ENCODE measurements at places on chromosomes 12 and 14.
A peak's percentile ranks its signal among the peaks of the same experiment; 100 is the strongest.

DNA sequence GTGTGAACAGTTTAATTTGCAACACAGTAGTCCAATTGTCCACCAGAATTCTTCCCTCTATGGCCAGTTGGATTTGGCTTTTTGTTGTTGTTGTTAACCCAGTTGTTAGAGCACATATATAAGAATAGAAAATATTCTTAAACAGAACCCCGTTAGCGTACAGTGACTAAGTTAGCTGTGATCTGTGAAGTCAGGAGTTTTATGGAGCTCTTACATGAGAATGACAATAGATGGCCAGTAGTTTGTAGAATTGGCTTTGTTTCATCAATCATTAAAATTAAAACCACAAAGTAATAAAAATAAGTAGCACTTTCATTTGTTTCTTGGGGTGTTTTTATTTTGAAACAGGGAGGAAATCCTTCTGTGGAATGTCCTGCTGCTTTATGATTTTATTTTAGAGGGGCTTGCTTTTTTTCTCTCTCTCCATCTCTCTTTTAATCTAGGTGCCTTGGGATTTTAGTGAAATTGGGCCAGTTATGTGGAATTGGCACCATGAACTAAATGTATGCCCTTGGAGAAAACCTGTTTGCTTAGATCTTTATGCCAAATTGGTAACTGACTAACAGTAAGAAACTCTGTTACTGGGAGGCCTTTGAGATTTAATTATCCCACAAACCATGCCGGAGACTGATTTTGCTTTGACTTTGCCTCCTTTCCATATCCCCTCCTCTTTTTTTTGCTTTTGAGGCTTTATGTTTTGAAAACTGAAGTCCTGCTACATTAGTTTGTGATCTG lies 22.9 kb downstream of the FBXW8 start:
- DNase-seq = no peak
- no peaks in the 10 kb centered on the region for H3K27me3 ChIP-seq
- no peak overlapping the region for H3K27ac ChIP-seq
- H3K4me3 ChIP-seq = no peak overlapping the region
- peaks cover 16% of the 10 kb centered on the region for H3K4me1 ChIP-seq
- H3K36me3 ChIP-seq = peaks cover 64% of the 10 kb centered on the region

DNA sequence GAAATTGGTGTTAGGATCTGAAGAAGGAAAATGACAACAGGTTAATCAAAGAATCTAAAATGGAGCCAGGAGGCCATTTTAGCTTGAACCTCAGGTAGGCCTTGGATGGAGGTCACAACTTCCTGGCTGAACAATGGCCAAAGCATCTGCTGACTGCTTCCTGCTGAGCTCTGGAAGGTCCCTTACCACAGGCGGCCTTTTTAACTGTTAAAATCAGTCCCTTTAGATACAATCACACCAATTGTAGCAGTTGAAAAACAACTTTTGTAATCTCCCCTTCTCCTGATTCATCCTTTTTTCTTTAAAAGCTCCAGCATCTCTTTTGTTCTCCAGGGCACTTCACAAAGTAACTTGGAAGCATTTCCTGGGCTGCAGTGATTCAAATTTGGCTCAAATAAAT lies 388.8 kb downstream of the PDZRN4 start:
- no peaks in the 10 kb centered on the region for H3K27me3 ChIP-seq
- no peak for DNase-seq
- no peaks in the 10 kb centered on the region for H3K36me3 ChIP-seq
- no peak overlapping the region for H3K4me3 ChIP-seq

DNA sequence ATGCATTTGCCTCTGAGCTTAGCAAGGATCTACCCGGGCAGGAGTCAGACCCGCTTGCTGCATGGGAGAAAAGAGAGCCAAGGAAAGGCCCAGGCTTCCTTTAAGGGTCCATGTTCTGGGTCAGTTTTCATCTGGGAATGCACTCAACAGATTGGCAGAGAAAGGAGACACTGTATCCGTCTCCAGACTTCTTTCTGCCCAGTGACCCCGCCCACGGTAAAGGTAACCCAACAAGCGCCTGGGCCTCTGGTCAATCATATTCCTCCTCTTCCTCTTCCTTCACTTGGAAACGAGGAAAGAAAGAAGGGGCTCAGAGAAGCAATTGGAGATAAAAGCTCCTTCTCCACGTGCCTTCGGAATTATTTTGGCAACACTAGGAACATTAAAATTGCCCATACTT lies 27.1 kb upstream of the TCP11L2 start:
- H3K36me3 ChIP-seq = no peaks in the 10 kb centered on the region
- no peak overlapping the region for H3K27ac ChIP-seq
- no peak overlapping the region for H3K4me3 ChIP-seq

- H3K27ac ChIP-seq = no peak overlapping the region
- H3K36me3 ChIP-seq = no peaks in the 10 kb centered on the region
Measured at GRCh38 chr12:98188650-98189077, 326.7 kb upstream of the TMPO start.

DNA sequence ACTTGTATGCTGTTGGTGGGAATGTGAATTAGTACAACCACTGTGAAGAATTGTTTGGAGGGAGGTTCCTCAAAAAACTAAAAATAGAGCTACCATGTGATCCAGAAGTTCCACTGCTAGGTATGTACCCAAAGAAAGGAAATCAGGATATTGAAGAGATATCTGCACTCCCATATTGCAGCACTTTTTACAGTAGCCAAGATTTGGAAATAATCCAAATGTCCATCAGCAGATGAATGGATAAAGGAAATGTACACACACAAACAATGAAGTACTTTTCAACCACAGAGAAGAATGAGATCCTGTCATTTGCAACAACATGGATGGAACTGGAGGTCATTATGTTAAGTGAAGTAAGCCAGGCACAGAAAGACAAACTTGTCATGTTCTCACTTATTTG lies 25.9 kb downstream of the TIGAR start:
- no peak overlapping the region for H3K27ac ChIP-seq
- H3K27me3 ChIP-seq = no peaks in the 10 kb centered on the region
- no peak for DNase-seq
- H3K36me3 ChIP-seq = peaks cover 38% of the 10 kb centered on the region
- H3K4me1 ChIP-seq = no peaks in the 10 kb centered on the region

GRCh38 chr12:6643569-6644256 lies 3.5 kb downstream of the ACRBP start:
- H3K4me3 ChIP-seq = peak overlapping the region; percentile 79
- peaks cover 53% of the 10 kb centered on the region for H3K4me1 ChIP-seq
- no peaks in the 10 kb centered on the region for H3K27me3 ChIP-seq

- H3K36me3 ChIP-seq = peaks cover 32% of the 10 kb centered on the region
- peaks cover 64% of the 10 kb centered on the region for H3K4me1 ChIP-seq
- DNase-seq = no peak
- H3K4me3 ChIP-seq = peak overlapping the region; percentile 100
Measured at GRCh38 chr12:108561852-108562347, 496 bp upstream of the ISCU start.

DNA sequence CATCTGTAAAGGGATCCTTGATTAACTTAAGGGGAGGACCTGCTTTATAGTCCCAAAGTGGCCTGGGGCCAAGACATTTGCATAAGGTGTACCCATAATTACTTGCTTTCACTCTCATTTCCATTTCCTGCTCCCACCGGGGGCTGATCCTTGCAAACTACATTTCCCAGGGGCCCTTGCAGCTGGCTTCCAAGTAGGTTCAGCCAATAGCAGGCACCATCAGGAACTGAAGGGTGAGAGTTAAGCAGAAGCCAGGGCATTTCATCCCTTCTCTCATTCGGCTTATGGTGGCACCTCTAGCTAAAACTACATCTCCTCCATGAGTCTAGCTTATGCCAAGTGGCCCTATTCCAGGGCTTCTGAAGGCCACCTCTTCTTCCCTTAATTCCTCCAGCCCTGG lies 88.8 kb downstream of the CCDC60 start:
- peaks cover 38% of the 10 kb centered on the region for H3K27me3 ChIP-seq
- DNase-seq = no peak
- no peak overlapping the region for H3K4me3 ChIP-seq
- H3K4me1 ChIP-seq = no peaks in the 10 kb centered on the region

DNA sequence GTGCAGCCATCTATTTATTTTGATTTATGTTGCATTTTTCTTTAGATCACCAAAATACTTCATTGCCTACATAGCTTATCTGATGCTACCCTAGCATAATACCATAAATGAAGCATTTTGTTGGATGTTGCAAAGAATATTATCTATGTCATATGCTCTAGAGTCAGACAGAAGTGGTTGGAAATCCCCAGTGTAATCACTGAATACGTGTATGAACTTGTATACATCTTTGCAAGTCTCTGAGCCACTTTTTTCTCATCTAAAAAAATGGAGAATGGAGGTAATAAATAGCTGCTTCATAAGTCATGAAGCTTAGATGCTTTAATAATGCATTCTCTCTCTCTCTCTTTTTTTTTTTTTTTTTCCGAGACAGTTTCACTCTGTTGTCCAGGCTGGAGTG lies 18.5 kb downstream of the EVL start:
- no peak overlapping the region for H3K4me3 ChIP-seq
- no peaks in the 10 kb centered on the region for H3K27me3 ChIP-seq
- H3K27ac ChIP-seq = peak overlapping the region; percentile 14
- H3K36me3 ChIP-seq = peaks cover 29% of the 10 kb centered on the region
- H3K4me1 ChIP-seq = peaks cover 39% of the 10 kb centered on the region
- no peak for DNase-seq

GRCh38 chr12:114976959-114977358 lies 293.0 kb upstream of the TBX3 start:
- H3K4me1 ChIP-seq = no peaks in the 10 kb centered on the region
- no peak for DNase-seq
- H3K4me3 ChIP-seq = no peak overlapping the region
- no peaks in the 10 kb centered on the region for H3K27me3 ChIP-seq
- no peaks in the 10 kb centered on the region for H3K36me3 ChIP-seq

DNA sequence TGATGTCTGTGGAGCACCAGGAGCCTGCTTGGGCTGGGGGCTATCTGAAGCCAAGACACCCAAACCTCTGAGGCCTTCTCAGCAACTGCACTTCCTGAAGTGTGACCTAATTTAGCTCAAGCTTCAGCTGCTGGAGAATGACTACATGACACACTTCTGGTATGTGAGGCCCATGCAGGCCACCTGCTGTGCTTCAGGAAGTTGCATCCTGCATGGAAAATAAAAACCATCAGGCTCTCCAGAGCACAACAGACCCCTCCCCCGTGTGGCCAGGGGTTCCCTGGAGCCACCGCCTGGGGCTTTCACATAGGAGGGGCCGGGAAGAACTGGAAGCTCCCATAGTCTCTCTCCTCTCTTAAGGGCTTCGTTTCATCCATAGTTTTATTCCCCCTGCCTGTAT lies 217.7 kb downstream of the SLC15A4 start:
- no peaks in the 10 kb centered on the region for H3K4me1 ChIP-seq
- H3K27me3 ChIP-seq = peaks cover 10% of the 10 kb centered on the region
- no peak for DNase-seq
- H3K4me3 ChIP-seq = no peak overlapping the region
- H3K36me3 ChIP-seq = no peaks in the 10 kb centered on the region

- H3K27ac ChIP-seq = no peak overlapping the region
- peaks cover 35% of the 10 kb centered on the region for H3K4me1 ChIP-seq
- H3K4me3 ChIP-seq = no peak overlapping the region
- no peak for DNase-seq
- H3K27me3 ChIP-seq = peaks cover 42% of the 10 kb centered on the region
Measured at GRCh38 chr12:120223458-120224303, 22.8 kb upstream of the RPLP0 start.

GRCh38 chr12:11433664-11434063 lies 38.3 kb upstream of the PRB2 start:
- no peaks in the 10 kb centered on the region for H3K27me3 ChIP-seq
- no peak overlapping the region for H3K4me3 ChIP-seq
- DNase-seq = no peak
- H3K27ac ChIP-seq = no peak overlapping the region

DNA sequence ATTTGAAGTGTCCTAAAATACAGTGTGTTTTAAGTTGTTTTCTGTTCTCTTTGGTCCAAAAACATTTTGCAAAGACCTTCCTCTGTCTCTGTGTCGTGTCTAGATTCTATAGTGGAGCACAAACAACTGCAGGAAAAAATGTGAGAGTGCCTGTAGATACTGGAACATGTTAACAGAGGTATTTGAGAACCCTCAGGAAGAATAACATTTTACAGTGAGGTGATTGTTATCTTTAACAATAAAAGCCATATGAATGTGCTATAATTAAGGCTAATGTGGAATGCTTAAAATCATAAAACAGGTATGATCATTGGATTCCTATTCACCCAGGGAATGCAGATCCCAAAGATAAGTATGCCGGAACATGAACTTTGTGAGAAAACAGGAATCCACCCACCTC lies 98.0 kb downstream of the SAMD4A start:
- no peaks in the 10 kb centered on the region for H3K27me3 ChIP-seq
- peaks cover 2% of the 10 kb centered on the region for H3K36me3 ChIP-seq
- no peak overlapping the region for H3K4me3 ChIP-seq
- H3K27ac ChIP-seq = no peak overlapping the region

GRCh38 chr12:6950401-6950801 lies 755 bp upstream of the PTPN6 start:
- H3K4me1 ChIP-seq = peaks cover 86% of the 10 kb centered on the region
- H3K4me3 ChIP-seq = peak overlapping the region; percentile 93
- peak overlapping the region; percentile 100 for H3K27ac ChIP-seq
- DNase-seq = no peak
- no peaks in the 10 kb centered on the region for H3K27me3 ChIP-seq

DNA sequence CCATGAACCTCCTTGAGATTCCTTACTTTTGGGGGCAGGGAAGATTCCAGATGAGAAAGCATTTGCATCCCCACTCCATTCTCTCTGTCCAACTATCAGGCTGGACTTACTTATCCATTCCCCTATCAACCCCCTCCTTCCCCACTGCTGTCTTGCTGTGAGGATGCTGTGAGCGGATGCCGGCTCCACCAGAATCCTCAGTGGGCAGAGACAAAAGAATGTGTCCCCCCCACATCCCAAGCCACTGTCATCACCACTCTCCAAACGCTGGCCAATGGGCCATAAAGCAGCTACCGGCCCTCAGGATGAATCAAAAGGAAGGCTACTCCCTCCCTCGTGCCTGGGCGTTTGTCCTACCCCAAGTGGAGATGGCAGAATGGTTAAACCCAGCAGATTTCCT lies 173.0 kb upstream of the NTF3 start:
- no peak overlapping the region for H3K27ac ChIP-seq
- H3K4me1 ChIP-seq = no peaks in the 10 kb centered on the region
- DNase-seq = no peak
- H3K36me3 ChIP-seq = no peaks in the 10 kb centered on the region

DNA sequence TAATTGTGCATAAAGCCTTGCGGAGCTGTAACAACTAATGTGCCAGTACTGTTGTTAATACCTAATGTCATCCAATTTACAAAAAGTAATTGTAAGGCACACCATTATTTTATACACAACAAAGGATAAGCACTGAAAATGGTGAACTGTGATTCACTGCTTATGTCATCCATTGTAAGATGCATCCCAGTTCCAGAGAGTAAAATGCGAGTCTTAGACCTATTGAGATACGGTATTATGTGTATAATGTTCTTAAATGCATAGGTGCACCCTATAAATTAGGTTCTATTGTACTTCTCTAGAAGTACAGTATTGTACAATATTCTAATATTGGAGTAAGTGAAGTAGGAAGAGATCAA lies 406 bp downstream of the PARP2 start:
- no peak for DNase-seq
- peaks cover 33% of the 10 kb centered on the region for H3K36me3 ChIP-seq
- H3K4me3 ChIP-seq = peak overlapping the region; percentile 94
- peaks cover 10% of the 10 kb centered on the region for H3K4me1 ChIP-seq

Data from stimulated activated naive B cell treated with anti-CD40 and anti-IgM and Interleukin-4, amounts not matched to agents 10 μg/mL and 1 μg/mL and 100 μg/mL, for 72 hours (primary cell).